ENCODE measurements at places on chromosomes 11 and 22.

- no peak for DNase-seq
Measured at GRCh38 chr11:60792521-60792920, 7.4 kb downstream of the MS4A10 start.

GRCh38 chr11:133366147-133366546 lies 166.2 kb downstream of the OPCML start:
- DNase-seq = no peak

DNA sequence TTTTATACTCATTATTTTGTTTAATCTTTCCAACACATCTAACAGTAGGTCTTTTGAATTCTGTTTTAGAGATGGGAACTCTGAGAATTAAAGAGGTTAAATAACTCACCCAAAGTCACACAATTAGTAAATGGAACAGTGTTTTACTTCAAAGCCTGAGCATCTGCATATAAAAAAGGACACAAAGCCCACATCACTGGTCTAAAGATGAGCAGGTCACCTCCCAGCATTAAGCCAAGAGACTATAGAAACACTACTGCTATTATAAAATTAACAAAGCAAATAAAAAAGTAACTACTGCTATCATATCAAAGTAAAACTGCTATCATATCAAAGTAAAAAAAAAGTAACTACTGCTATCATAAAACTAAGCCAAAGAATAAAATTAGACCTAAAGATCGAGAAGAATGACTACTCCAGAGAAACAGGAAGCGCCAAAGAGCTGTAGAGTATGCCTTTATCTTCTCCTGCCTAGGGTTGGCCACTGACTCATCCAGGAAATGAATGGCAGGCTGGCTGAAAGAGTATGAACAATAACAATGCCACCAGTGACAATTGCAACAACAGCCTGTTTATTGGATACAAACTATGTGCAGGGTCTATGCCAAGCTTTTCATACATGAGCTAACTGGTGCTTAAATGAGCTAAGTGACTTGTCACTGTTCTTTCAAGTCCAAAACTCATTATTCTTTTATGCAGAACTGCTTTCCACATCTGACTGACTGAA lies 1153.0 kb upstream of the TENM4 start:
- peak; percentile 0 for DNase-seq

GRCh38 chr11:4185561-4185960 lies 91.0 kb downstream of the RRM1 start:
- peak; percentile 32 for DNase-seq

DNA sequence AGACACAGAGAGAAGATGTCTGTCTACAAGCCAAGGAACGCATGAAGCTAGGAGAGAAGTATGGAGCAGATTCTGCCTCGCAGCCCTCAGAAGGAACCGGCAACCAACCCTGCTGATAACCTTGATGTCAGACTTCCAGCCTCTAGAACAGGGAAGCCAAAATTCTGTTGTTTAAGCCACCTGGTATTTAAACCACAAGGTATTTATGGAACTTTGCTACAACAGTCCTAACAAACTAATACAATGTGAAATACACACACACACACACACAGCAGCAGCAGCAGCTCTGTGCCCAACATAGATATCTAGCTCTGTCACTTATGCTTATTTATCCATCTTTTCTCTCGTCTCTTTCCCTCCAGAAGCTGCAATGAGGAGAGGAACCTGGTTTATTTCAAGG lies 400.0 kb downstream of the ETS1 start:
- DNase-seq = no peak

GRCh38 chr11:124517314-124517713 lies 26.1 kb downstream of the OR8B12 start:
- DNase-seq = no peak

GRCh38 chr11:79458709-79459108 lies 17.9 kb upstream of the TENM4 start:
- no peak for DNase-seq

GRCh38 chr22:27358096-27358870 lies 443.3 kb downstream of the MN1 start:
- no peak for DNase-seq

DNA sequence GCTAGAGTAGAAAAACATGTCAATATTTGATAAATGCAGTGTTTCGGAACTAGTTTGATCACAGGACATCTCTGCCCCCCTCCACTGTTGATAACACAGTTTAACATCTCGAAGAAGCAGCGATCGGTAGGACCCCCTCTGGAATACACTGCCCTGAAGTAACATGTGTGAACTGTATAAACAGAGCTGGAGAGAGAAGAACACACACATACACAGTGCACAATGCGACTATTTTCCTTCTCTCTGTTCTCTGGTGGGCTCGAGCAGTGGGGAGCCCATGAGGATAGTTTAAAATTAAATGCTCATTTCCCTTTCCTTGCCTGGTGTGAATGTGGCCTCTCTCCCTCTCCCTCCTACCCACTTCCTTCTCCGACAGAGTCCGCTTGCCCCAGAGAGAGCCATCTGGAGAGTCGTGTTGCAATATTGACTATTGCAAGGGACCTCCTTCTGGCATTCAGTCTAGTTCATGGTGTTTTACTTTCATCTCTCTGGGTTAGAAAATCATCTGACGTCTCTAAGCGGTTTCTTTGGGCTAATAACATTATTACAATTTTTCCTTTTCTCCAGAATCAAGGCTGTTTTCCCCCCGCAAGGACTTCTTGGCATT lies 51.6 kb upstream of the BARX2 start:
- no peak for DNase-seq

GRCh38 chr11:19849107-19849789 lies 136.6 kb downstream of the NAV2 start:
- DNase-seq = no peak

DNA sequence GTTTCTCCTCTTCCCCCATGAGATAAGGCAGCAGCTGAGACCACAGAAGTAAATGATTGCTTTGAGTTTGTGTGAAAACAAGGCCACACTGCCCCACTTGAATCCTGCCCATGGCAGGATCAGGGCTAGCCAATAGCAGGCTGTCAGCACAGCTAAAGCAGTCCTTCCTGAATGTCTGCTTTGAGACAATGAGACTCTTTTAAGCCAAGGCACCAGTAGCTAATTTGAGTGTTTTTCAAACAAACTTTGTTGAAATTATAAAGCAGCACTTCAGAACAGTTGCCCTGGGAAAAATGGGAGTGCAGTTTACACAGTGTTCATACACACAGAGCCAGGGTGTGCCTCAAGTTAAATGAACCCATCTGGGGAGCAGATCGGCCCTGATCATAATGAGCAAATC lies 103.5 kb upstream of the OR5AK2 start:
- DNase-seq = no peak

DNA sequence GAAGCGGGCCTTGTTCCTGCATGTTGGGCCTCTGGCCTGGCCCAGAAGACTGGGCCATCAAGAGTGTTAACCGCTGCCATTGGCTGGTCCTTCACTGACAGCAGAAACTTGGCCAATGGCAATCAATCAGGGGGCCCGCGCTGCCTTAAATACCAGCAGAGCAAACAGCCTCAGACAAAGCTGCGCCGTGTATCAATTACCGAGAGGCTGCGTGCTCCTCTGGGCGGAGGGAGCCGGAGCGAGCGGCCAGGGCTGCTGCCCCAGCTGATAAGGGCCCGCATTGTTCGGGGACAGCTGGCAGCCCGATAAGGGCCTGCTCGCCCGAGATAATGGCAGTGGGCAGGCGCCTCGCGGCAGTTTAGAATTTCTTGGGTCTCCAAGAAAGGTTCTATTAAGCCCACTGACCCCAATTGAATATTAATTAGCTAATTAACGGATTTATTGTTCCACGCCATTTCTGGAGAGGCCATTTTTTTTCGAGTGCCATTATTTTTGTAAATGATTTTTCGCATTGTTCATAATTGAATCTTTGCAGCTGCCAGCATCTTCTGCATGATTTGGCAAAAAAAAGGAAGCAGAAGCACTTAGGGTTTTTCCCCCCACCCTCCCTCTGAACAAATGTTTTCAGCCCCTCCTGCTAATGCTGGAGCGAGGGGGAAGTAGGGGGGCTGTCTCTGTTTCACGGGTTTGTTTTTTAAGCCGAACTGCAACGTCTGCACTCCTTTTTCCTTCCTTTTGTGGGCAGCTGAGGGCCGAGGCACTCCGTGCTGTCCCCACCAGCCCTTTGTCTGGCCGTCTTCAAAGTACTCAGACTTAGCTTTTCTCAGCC lies 37.6 kb upstream of the RIC3 start:
- no peak for DNase-seq

GRCh38 chr22:22745225-22746060 lies 101.0 kb downstream of the GGTLC2 start:
- peak; percentile 58 for DNase-seq

DNA sequence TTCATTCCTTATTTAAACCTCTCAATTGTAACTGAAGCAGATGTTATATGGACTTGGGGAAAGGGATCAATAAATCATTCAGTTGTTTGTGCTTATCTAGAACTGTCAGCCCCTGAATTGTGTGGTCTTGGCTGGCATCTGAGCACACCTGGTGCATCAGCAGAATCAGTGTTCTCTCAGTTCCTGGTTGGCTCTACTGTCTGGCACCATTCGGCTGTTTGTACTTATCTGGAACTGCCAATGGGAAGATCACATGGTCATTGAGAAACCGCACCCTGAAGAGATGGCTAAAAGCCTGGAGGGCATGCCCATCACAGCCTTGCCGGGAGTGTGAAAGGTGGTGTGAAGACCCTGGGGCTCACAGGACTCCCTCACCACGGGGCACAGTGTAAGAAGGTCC lies 37.1 kb upstream of the EHF start:
- no peak for DNase-seq

GRCh38 chr11:2666401-2666741 lies 33.4 kb downstream of the KCNQ1OT1 start:
- no peak for DNase-seq

DNA sequence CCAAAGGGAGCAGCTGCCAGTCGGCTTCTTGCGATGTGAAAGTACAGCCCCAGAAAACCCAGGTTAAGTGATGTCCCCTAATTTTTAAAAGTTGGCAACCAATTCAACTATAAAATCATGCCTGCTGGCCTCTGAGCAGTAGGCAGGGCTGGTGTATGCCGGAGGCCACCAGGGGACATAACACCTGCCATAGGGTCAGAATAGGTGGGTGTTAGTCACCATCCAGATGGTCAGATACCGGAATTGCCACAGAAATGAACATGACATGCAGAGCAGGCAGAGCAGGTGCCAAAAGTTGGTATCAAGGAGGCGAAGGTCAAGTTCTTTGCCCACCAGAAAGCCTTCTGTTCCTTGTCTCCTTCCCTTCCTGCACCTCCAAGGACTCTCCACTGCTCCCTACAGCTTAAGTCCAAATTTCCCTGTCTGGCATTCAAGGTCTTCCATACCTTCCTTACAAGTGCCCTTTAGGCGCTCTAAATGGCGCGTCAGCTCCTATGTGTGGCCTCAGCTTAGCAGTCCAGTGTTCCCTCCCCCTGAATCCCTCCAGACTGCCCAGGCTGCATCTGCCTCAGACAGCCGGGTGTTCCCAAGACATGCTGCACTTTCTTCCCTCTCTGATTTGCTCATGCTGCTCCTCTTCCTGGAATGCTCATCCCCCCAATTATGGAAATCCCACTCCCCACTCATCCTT lies 45.1 kb downstream of the PTPRJ start:
- DNase-seq = no peak

GRCh38 chr11:3859373-3859881 lies 4.0 kb downstream of the STIM1 start:
- DNase-seq = peak; percentile 56

DNA sequence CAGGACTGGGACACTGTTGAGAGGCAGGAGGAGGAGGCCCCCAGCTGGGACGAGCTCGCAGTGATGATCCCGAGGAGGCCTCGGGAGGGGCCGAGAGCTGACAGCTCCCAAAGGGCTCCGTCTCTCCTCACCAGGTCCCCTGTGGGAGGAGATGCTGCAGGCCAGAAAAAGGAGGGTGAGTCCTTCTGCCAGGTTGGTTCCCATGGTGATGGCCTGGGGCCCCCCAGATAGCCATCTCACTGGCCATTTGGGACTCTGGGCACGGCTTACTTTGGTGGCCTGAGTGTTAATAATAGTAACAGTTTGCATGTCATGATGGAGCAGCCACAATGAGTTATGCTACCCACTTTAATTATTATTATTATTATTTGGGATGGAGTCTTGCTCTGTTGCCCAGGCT lies 18.9 kb downstream of the TRIOBP start:
- DNase-seq = no peak

- DNase-seq = no peak
Measured at GRCh38 chr11:92846491-92847125, 122.8 kb upstream of the MTNR1B start.

DNA sequence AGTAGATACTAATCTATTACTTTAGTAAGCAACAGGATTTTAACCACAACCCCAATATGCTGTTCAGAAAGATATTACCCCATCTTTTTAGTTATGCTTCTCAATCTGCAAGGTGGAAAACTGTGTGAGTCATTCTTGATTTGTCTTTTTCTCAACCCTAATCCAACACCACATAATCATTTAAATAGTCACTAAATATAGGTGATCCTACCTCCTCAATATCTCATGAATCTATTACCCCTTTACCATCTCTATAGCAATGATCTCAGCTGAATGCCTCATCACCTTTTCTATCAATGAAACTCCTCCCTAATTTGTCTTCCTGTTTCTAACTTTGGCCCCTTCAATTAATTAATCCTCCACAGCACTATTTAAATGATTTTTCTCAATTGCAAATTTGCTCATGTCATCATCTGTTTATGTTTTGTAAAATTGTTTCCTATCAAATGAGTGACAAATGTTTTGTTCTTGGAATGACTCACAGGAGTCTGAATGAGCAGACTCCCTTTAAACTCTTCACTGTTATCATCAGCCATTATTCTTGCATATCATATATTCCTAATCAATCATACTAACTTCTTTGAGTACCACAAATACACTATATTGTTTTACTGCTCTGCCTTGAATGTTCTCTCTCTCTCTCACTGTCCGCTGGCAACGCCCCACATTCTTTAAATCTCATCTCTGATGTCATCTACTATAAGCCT lies 26.1 kb downstream of the SNX19 start:
- DNase-seq = peak; percentile 13

DNA sequence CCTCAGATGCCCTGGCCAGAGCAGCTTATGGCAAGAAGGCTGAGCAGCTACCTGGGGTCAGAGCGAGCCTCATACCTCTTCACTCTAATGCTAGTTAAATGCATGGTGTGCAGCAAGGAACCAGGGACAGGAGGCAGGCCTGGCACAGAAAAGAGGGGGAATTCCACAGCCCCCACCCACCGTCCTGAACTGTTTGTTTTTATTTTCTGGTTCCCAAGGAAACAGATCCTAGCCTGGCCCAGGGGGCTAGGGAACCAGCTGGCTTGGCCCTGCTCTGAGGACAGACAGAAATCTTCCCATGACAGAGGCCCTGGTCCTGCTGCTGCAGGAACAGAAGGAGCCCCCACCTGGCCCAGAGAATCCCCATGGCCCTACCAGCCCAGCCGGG lies 40.4 kb downstream of the SLCO2B1 start:
- no peak for DNase-seq

DNA sequence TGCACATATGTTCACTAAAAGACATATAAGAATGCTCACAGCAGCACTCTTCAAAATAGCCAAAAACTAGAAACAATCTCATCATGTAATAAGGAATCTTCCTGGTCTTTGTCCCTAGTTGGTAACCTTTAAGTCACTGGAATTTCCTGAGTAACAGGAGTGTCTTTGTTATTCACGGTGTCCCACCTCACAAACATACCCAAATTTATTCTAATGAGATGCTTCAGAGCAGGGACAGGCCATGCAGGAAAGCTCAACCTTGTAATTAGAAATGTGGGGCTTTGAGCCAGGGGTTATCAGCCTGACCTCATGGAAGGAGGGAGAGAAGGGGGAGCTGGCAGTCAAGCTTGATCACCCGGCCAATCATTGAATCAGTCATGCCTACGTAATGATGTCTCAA lies 40.3 kb upstream of the NFRKB start:
- DNase-seq = no peak

- DNase-seq = peak; percentile 33
Measured at GRCh38 chr11:102914238-102915043, 39.7 kb upstream of the MMP12 start.

GRCh38 chr11:57399972-57400578 lies 9.6 kb upstream of the PRG2 start:
- no peak for DNase-seq
